ENCODE measurements at places on chromosomes 7 and 10.

- H3K27me3 ChIP-seq = no peaks in the 10 kb centered on the region
- H3K4me3 ChIP-seq = no peak overlapping the region
- H3K27ac ChIP-seq = peak overlapping the region; percentile 44
- peaks cover 3% of the 10 kb centered on the region for H3K36me3 ChIP-seq
Observed at GRCh38 chr10:102675666-102676533, 31.6 kb downstream of the TRIM8 start.

- no peaks in the 10 kb centered on the region for H3K27me3 ChIP-seq
- H3K4me1 ChIP-seq = peaks cover 55% of the 10 kb centered on the region
- peak overlapping the region; percentile 9 for H3K27ac ChIP-seq
Observed at GRCh38 chr7:148849393-148850098, 34.5 kb downstream of the EZH2 start.

- no peaks in the 10 kb centered on the region for H3K27me3 ChIP-seq
- DNase-seq = peak; percentile 17
- no peaks in the 10 kb centered on the region for H3K4me1 ChIP-seq
- no peak overlapping the region for H3K4me3 ChIP-seq
Observed at GRCh38 chr10:86162696-86163400, 203.7 kb downstream of the GRID1 start.

DNA sequence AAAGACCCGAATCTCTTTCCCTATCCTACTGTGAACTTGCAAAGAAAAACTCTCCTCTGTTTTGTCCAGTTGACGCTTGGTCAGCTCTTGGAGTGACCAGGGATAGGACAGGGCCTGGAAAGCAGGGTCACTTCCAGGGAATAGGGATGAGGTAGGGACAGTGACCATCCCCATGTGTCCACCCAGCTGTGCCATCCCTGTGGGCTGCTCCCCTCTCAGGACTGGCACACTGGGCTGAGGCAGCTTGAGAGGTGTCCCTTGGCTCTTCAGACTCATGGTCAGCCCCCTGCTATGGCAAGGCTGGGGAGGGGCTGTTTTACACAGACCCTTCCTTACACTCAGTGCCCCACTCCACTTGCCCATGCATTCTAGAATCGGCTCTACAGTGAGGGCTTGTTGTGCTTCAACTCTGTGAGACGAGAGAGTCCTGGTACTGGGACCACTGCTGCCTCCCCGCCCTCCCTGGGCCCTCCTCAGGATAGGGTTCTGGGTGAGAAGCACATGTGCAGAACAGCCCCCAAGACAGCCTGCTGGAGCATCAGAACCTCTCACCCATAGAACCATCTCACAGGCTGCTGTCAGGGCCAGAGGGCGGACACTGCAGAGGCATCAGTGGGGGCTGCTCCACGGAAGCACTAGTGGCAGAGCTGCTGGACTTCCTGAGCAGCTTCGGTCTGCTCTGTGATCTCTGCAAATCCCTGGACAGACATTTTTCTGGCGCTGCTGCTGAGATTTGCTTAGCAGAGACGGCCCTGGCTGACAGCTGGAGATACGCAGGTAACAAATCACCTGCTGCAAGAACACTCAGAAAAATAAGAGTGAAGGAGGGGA lies 202.8 kb upstream of the CXCL12 start:
- no peak overlapping the region for H3K27ac ChIP-seq
- no peaks in the 10 kb centered on the region for H3K36me3 ChIP-seq
- H3K4me1 ChIP-seq = no peaks in the 10 kb centered on the region
- no peak for DNase-seq
- H3K27me3 ChIP-seq = no peaks in the 10 kb centered on the region

GRCh38 chr7:6279341-6279740 lies 6.9 kb upstream of the CYTH3 start:
- H3K36me3 ChIP-seq = no peaks in the 10 kb centered on the region
- H3K4me1 ChIP-seq = peaks cover under 1% of the 10 kb centered on the region
- H3K27ac ChIP-seq = no peak overlapping the region
- no peak for DNase-seq

GRCh38 chr7:99579956-99580777 lies 17.9 kb upstream of the TMEM225B start:
- peaks cover 5% of the 10 kb centered on the region for H3K36me3 ChIP-seq
- H3K27ac ChIP-seq = peak overlapping the region; percentile 89
- peak overlapping the region; percentile 77 for H3K4me3 ChIP-seq
- no peaks in the 10 kb centered on the region for H3K27me3 ChIP-seq
